Left renal cortex interstitium (tissue), 4 donors: ENCODE measurements at places on chromosomes 1 and 21. TPM values are rescaled to one million over a fixed set of nuclear protein-coding genes. Genes with fewer than 3 reads are reported as not detected.

GBP7 gene
- 0.17 TPM for polyA plus RNA-seq

GJA8 gene
- polyA plus RNA-seq: 0.61 TPM

CFHR2 gene
- 0.19 TPM for polyA plus RNA-seq

TMPRSS3 gene
- polyA plus RNA-seq: 1.6 TPM

- DNase-seq: no peak
These were observed 269.0 kb upstream of the USP24 start for GRCh38 chr1:55484173-55484572.

GRCh38 chr1:157932069-157932468, 61.4 kb upstream of the KIRREL1 start:
- no peak for DNase-seq

DNA sequence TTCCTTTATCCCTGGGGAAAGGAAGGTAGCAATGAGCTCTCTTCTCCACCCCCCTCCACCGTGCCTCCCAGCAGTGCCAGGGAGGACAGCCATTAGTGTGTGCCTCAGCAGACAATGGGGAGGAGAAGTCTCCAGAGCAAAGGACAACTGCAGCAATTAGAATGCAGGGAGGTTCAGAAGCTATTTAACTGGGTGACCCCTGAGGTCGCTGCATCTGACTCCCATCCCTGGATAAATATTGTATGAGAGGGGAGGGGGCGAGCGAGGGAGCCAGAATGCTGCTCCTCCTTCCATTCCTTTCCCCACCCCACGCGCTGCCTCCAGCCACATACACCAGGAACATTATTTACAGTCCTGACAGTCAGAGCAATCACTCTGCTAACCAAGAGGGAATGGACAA, 59.0 kb downstream of the ERI3 start:
- no peak for DNase-seq

DNA sequence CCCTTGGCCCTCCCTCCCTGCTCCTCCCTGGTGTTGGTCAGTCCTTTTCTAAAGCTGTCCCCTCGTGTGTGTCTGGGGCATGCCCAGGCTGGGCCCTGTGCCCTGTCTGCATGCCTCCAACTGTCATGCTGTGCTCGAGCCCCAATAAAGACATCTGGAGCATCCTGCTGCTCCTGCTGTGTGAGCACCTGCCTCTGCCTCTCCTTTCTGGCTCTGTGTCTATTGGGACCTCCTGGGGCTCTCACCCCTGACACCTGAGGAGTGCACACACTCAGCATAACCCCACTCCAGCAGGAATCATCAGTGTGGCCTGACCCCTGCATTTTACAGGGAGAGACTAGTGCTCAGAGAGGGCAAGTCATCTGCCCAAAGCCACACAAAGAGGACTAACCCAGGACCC, 23.7 kb downstream of the KCNC4 start:
- DNase-seq: no peak
